GM12878 (cell line): ENCODE measurements at places on chromosomes 1 and 21.

GRCh38 chr1:197181982-197182381 lies 35.5 kb upstream of the ASPM start:
- no peak for DNase-seq

DNA sequence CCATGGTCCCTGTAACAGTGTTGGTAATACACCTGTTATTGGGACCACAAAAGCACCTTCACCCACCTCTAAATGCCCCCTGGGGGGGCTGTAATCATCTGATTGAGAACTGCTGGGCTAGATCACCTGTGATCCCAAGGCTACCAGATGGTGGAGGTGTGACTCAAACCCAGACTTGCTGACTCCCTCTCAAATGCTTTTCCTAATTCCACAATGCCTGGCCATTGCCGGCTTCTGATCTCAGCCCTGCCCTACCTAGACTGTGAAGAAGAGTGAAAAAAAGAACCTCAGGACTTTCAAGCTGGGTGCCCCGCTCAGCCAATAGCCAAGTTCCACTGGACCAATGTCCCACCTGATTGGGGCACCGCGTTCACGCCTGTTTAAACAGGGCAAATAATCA lies 9.6 kb downstream of the TMEM9 start:
- no peak for DNase-seq

DNA sequence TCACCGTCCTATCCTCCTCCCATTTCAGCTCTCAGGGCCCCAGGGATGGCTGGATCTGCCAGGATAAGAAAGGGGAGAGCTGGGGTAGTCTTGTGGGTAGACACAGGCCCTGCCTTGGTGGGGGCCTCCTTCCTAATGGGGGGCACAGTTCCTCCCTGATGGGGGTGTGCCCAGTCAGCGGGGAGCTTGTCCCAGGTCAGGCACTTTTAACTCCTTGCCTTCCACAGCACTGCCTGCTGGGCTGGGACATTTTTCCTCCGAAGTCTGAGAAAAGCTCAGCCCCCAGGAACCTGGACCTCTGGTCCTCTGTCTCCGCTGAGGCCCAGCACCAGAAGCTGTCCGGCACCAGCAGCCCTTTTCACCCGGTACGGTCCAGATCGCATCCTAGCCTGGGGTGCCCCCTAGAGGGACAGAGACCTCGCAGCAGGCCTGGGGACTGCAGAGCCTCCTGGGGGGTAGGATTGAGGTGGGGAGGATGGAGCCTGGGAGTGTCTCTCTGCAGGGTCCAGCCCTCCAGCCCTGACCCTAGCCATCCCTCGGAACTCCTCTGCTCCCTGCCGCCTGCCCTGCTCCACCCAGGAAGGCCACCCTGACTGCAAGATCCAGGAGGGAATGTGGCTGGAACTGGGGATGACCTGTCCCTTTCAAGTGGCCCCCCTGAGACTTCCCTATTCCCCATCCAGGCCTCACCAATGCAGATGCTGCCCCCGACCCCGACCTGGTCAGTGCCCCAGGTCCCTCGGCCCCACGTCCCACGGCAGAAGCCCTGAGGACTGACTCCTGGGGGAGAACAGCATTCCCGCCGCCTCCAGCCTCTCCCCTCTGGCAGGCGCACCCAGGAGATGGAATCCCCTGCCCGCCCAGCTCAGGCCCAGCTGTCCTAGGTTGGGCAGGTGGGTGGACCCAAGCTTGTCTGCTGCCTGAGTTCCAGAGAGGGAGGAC lies 12.0 kb downstream of the MIIP start:
- DNase-seq, result no peak

DNA sequence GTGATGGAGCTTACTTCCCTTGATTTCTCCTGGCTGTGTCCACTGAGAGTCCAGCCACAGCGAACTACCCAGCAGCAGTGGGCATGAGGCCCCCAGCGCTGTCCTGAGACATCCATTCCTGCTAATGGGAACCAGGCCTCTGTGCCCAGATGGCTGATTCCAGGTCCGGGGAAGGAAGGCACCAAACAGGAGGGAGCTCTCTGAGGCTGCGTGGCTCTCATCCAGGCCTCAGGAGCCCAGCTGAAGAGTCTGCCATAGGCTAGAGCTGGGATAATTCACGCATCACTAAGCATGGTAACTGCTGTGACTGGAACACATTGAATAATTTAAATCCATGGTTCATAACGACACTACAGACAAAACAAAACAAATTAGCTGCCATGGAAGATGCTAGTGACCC lies 24.7 kb upstream of the LRRC47 start:
- no peak for DNase-seq

- DNase-seq, result no peak
Measured at GRCh38 chr1:94037392-94038229, 83.3 kb downstream of the ABCA4 start.

GRCh38 chr1:6538956-6539355 lies 15.4 kb downstream of the NOL9 start:
- no peak for DNase-seq

DNA sequence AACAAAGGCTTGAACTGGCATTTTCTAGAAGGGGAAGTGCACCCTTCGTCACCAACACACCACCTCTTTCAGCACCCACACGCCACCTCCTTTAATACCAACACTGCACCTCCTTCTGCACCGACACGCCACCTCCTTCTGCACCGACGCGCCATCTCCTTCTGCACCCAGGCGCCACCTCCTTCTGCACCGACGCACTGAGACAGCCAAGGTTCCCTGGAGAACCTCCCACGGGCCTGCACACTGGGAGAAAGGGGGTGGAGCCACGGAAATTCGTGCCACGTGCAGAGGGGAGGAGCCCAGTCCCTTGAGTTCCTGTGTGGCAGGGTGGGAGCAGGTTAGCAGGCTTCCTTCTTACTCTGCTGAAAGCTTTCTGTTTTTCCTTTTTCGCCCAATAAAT lies 327.9 kb upstream of the C1orf174 start:
- no peak for DNase-seq

GRCh38 chr1:32208469-32208868 lies 420 bp upstream of the DCDC2B start:
- no peak for DNase-seq

- DNase-seq, result no peak
Measured at GRCh38 chr1:54493608-54494007, 54.4 kb upstream of the ACOT11 start.

GRCh38 chr1:228753786-228754360 lies 18.6 kb downstream of the RHOU start:
- no peak for DNase-seq

- DNase-seq, result no peak
Measured at GRCh38 chr1:46623743-46624644, 7.4 kb upstream of the MOB3C start.

DNA sequence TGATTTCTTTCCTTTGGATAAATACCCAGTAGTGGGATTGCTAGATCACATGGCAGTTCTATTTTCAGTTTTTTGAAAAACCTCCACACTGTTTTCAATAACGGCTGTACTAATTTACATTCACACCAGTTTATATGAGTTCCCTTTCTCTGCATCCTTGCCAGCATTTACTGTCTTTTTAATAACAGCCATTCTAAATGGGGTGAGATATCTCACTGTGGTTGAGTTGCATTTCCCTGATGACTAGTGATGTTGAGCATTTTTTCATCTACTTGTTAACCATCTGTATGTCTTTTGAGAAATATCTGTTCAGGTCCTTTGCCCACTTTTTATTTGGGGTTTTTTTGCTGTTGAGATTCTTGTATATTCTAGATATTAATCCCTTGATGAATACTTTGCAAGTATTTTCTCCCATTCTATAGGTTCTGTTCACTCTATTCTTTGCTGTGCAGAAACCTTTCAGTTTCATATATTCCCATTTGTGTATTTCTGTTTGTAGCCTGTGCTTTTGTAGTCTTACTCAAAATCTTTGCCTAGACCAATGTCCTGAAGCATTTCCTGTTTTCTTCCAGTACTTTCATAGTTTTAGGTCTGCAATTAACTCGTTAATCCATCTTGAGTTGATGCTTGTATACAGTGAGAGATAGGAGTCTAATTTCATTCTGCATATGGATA lies 7.3 kb downstream of the HENMT1 start:
- DNase-seq, result no peak

DNA sequence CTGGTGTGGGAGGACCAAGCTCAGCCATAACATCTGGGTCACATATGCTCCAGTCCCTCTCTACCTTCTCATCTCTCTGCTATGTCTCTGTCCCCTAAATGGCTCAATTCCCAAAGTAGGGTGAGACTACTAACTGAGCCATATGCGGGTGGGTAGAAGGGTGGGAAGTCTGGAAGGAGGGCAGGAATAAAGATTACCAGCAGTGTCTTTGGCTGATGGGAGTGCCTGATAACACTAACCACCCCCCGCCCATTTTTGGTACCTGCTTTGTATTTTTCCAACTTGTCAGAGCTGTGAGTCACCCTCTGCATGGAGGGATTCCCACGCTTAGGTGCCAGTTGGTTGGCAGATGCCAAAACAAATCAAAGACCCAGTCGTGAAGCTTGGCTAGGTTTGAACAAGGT lies 14.9 kb upstream of the SSBP3 start:
- DNase-seq, result no peak

GRCh38 chr1:229209386-229209785 lies 61.5 kb upstream of the RAB4A start:
- no peak for DNase-seq

- DNase-seq, result no peak
Measured at GRCh38 chr1:205335692-205336091, 14.1 kb upstream of the NUAK2 start.

DNA sequence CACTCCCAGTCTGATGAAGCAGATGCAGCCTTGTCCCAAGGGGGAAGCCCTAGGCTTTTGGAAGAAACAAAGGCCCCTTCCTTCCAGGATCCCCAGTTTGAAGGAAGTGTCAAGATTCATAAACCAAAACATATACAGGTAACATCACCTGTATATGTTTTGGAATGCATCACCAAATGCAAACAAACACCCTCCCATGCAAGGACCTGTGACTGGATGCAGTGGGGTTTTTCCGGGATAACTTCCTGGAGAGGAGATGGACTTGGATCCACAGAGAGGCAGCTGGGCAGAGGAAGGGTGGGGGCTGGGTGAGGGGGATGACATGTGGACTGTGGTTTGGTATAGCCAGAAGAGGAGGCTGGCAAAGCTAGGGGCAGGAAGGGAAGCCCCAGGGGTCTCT lies 1.5 kb upstream of the PLA2G2F start:
- no peak for DNase-seq

DNA sequence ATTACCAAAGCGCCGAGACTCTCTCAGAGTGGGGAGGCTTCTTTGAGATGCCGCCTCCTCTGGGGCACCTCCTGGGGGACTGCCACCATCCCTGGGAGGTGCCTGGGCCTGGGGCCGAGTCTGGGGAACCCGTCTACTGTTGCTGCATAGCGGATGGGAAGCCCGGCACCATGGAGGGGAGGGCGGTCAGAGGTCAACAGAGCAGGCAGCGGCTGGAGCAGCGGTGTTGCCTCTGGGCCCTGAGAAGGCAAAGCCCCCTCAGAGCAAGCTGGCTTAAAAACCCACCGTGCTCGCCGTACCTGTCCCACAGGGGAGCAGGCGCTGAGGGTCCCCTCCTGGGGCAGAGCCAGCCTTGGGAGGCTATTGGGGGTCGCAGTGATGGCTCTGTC lies 62.0 kb downstream of the ARHGEF16 start:
- no peak for DNase-seq

- DNase-seq, result no peak
Measured at GRCh38 chr1:78950826-78951225, 55.7 kb downstream of the ADGRL4 start.

- DNase-seq, result no peak
Measured at GRCh38 chr1:23624440-23624839, 65.1 kb upstream of the ID3 start.

DNA sequence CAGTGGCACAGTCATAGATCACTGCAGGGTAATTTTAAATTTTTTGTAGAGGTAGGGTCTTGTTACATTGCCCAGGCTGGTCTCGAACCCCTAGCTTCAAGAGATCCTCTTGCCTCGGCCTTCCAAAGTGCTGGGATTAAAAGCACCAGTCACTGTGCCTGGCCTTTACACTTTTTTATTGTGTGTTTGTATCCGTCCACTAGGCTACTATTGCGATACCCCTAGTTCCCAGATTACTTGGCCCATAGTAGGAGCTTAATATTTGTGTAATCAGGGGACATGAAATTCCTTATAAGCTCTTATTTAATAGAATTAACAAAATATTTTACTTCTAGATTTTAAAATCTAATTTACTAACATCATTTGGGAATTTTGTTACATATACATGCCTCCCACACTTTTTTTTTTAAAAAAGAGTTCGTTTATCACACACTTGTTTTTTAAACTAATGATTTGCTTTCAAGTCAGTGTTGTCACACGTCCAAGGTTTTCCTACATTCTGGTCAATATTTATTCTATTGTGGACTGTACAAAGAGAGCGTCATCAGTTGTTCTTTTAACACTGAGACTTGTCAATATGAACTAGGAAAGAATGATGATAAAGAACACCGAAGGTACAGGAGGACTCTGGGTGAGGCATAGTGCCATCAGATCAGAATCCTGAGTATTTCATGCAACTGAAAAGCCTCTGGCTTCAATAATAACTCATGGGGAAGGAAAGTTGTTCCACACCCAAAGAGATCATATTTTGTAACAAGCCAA lies 63.7 kb downstream of the LEPR start:
- no peak for DNase-seq

DNA sequence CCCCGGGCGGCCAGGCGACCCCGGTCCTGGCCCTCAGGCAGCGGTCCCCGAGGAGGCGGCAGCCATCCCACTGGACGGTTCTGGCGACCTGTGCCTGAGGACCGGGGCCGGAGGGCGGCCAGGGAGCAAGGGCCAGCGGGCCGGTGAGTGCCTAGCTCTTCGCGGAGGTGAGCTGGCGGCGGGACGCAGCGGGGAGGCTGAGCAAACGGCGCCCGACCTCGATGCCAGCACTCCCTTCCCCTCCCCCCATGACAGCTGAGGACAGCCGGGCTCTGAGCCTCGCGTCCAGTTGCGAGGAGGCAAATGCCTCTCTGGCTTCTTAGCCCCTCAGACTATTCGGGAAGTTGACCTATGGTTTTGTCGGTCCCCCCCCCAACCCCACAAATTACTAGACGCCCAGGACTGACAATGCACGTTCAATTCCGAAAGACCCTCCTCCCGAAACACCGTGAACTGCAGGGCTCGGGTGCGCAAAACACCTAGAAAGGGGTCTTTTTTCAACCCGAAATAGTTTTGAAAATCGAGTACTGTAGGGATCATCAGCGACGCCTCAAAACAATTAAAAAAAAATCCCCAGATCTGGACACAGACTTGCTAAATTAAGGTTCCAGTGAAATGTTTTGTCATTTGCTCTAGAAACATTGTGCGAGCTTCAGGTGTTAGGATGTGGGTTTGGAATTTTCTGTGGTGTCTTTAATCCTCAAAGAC lies 8.3 kb downstream of the CDKN2C start:
- no peak for DNase-seq

DNA sequence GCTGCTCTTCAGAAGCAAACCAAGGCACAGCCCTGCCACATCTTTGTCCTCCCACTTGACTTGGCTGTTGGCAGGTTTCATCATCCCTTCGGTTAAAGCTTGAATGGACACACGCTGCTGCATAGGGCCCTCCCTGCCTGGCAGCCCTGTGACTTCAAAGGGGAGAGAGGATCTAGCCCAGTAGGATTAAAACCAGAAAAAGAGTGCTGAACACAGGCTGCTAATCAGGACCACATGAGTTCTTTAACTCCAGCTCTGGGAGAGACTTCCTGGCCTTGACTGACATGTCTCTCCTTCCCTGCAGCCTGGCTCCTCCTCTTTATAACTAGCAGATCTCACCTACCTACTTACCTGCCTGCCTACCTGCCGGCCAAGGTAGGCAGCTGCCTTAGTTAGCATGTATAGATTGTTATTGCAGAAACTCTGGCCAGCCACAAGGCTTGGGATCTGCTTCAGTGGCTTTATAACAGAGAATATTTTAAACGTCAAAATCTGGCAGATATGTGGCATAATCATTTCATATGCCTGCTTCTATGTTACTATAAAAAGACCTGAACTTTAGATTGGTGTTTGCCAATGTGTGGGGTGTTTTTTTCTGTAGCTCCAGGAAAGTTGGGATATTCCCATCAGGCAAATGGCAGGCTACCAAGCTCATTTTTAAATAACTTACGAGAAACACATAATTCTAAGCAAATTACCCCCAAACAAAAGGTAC lies 49.4 kb downstream of the ERG start:
- DNase-seq, result no peak
